ENCODE measurements at places on chromosomes 12 and 14. TPM values are rescaled to one million over a fixed set of nuclear protein-coding genes. Genes with fewer than 3 reads are reported as not detected.

Gene KRT86
- total RNA-seq = 0.12 TPM

Gene SOAT2
- total RNA-seq = 1.5 TPM

Gene HOXC12
- total RNA-seq = not detected

Gene PLEKHD1
- total RNA-seq = 0.05 TPM

Gene CFAP73
- total RNA-seq = 0.90 TPM

Gene IGF1
- not detected for total RNA-seq

Gene KRT85
- not detected for total RNA-seq

Gene RNU4-1
- total RNA-seq = 1,180 TPM

Gene IL22
- total RNA-seq = 5.4 TPM

Gene ACSM4
- not detected for total RNA-seq

Gene CCND2
- 261 TPM for total RNA-seq

Gene TROAP
- 64.9 TPM for total RNA-seq

Gene KLHL33
- total RNA-seq = not detected

Gene TDRD9
- 0.19 TPM for total RNA-seq

Gene SLC25A21
- not detected for total RNA-seq

Gene LMNTD1
- not detected for total RNA-seq

Gene OR4K14
- total RNA-seq = not detected

Gene TRIP11
- total RNA-seq = 35.9 TPM

Gene ESRRB
- 0.10 TPM for total RNA-seq

Gene IRAK3
- total RNA-seq = 0.46 TPM

Gene DIO3
- not detected for total RNA-seq

Gene RHNO1
- total RNA-seq = 80.2 TPM

Gene YBX3
- total RNA-seq = 90.7 TPM

Gene LRRIQ1
- total RNA-seq = not detected

Gene AVPR1A
- total RNA-seq = not detected

Gene KRT75
- not detected for total RNA-seq

Gene SRSF9
- 218 TPM for total RNA-seq

Gene KRT3
- total RNA-seq = not detected

Gene AREL1
- total RNA-seq = 34.6 TPM

Gene KLRF2
- not detected for total RNA-seq

Gene ADAMTS20
- not detected for total RNA-seq

Data from activated CD4-positive, alpha-beta memory T cell treated with anti-CD3 and anti-CD28 coated beads for 36 hours (primary cell).